ENCODE measurements at places on chromosomes 12 and 14.

DNA sequence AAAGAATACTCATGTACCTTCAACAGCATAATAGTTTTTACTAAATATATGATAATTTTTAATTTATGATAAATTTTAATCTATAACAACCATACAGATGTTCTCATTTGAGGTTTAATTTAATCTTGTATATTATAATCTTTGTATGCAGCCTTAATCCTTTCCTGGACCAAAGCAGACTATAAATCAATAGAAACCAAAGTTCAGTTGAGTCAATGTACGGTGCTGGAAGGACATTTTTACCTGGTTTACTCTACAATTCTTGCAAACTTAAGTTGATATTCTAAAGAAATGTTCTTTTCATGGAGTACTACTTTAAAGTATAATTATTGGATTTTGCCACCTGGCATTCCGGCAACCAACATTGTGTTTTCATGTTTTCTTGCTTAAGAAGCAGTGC lies 118.0 kb downstream of the STAB2 start:
- DNase-seq: no peak

DNA sequence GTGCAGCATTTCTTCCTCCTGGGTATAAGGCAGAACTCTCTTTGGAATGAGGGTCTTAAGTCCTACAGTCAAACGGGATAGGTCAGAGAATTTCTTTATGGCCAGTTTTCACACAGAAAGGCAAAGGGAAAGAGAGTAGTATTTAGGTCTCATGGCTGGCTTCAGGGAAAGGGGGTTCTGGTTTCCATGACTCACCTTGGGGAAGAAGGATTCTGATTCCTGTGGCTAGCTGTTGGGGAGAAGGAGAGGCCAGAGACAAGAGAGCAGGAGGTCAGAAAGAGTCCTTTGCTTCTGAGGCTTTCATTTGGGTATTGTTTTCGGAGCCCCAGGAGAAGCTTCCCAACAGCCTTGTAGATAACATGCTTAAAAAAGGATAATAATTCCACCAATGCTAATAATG lies 332.5 kb downstream of the NPAS3 start:
- no peak for DNase-seq

DNA sequence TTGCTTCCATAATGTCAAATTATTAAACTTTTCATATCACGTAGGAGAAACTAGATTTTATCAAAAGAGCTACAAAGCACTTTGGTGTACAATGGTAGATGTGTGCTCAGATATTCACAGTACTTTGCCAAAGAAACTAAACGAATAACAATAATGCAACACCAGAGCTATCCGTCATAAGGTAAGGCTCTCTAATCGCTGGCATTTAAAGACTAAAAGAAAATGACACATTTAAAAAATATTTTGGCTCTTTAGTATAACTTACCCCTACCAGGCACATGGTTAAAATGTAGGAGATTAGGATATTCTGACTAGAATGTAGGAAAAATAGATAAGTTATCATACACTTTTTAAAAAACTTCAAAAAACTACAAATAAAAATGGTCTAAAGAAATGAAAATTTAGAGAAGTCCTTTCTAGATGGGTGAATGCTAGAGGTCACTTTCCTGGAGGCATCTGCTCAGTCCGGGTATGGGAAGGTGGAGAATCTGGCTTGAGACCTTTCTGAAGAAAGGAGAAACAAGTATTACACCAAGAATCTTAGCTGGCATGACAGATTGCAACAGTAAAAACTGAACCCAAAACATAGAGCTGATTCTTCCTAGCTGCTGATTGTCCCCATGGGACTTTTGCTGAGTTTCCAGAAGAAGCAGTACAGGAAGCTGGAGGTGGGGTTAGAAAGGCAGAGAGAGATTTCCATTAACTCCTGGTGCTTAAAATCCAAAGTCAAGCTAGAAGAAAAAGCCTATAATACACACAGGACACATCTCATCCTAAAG lies 67.9 kb downstream of the FAR2 start:
- no peak for DNase-seq

DNA sequence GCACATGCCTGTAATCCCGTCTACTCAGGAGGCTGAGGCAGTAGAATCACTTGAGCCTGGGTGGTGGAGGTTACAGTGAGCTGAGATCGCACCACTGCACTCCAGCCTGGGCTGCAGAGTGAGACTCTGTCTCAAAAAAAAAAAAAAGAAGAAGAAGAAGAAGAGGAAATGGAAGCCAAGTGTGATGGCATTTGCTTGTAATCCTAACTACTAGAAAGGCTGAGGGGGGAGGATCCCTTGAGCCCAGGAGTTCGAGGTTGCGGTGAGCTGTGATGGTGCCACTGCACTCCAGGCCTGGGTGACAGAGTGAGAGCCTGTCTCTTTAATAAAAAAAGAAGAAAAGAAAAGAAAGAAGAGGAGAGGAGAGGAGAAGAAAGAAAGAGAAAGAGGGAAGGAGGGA lies 52.1 kb downstream of the LGMN start:
- DNase-seq: no peak

DNA sequence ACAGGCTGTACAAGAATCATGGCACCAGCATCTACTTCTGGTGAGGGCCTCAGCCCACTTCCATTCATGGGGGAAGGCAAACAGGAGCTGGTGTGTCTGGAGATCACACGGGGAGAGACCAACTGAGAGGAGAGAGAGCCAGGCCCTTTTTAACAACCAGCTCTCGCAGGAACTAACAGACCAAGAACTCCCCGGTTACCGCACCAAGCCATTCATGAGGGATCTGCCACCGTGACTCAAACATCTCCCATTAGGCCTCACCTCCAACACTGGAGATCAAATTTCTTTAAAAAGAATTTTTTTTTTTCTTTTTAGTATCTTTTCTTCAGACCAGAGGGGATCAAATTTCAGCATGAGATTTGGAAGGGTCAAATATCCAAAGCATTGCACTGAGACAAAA lies 16.7 kb upstream of the AQP2 start:
- no peak for DNase-seq

DNA sequence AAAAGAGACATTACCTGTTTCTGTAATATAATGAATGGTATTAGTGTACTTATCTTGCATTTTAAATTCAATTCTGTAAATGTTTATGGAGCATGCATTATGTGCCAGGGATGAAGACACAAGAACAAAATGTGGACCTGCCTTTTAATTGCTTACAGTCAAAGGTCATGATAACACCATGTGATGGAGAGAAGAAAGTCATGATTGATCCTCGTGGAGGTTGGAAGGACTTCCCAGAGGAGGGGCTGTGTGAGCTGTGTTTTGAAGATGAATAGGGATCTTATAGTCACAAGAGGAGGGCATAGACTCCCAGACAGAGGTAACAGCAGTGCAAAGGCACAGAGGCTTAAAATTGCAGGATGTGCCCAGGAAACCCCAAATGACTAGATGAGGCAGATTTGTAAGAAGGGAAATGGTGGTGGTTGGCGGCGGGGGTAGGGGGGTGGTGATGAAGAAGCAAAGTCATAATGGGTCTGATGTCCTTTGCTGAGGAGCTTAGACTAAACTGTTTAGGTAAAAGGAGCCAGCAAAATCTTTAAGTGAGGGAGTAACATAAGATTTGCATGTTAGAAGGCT lies 151.5 kb downstream of the PRKCH start:
- no peak for DNase-seq

- DNase-seq: no peak
Observed at GRCh38 chr14:105200641-105201040, 19.5 kb upstream of the NUDT14 start.

GRCh38 chr14:106790189-106791036 lies 1264.0 kb downstream of the TMEM121 start:
- peak; percentile 20 for DNase-seq

- no peak for DNase-seq
Observed at GRCh38 chr12:107135177-107135576, 41.8 kb upstream of the CRY1 start.

GRCh38 chr14:96748362-96748761 lies 48.8 kb upstream of the VRK1 start:
- DNase-seq: no peak

GRCh38 chr12:69388371-69388770 lies 28.8 kb downstream of the YEATS4 start:
- no peak for DNase-seq

GRCh38 chr12:95516757-95517156 lies 34.5 kb downstream of the USP44 start:
- DNase-seq: no peak

GRCh38 chr12:15767301-15767700 lies 21.9 kb downstream of the EPS8 start:
- no peak for DNase-seq

DNA sequence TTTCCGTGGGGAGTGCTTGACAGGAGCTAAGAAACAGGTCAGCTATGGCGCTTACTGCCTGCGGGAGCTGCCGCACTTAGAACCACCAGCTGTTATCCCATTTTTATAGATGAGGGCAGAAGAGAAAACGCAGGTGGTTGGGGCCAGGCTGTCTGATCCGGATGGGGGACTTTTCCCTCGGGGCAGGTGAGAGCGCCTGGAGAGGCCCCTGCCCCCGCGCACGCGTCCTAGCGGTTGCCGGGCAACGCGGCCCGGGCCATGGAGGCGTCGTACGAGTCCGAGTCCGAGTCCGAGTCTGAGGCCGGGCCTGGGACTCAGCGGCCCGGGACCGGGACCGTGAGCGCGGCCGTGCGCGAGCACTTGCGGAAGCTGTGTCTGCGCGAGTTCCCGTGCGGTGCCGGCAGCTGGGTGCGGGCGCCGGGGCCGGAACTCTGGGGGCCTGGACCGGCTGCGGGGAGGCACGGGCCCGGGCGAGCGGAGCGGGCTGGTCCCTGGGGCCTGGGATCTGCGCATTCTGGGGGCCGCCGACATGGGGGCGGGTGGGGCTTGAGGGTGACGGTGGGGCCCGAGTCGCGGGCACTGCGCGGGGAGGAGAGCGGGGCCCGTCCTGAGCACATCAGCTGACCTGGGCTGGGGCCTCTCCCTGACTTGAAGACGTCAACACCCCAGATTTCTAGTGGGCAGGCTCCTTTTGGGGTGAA lies at the start of gene LRRC43:
LRRC43 (plus strand) TSS at position 237 of the 701 bp plus-strand sequence; CDS start at position 259, 22 bp downstream.
- DNase-seq: peak; percentile 82

- no peak for DNase-seq
Observed at GRCh38 chr12:3723916-3724805, 28.7 kb downstream of the CRACR2A start.

DNA sequence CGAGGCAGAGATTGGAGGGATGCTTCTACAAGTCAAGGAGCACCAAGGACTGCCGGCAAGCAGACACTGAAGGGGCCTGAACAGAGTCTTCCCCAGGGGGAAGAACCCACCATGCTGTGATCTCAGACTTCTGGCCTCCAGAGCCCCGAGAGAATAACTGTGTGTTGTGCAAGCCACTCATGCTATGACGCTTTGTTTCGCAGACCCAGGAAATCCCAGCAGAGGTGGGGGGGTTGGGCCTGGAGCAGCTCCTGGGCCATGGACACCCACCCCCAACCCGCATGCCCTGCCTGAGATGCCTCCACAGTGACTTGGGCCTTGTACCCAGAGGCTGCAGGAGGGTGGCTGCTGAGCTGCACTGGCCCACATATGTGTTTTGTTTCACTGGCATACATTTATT lies 31.2 kb downstream of the ARL6IP4 start:
- no peak for DNase-seq

DNA sequence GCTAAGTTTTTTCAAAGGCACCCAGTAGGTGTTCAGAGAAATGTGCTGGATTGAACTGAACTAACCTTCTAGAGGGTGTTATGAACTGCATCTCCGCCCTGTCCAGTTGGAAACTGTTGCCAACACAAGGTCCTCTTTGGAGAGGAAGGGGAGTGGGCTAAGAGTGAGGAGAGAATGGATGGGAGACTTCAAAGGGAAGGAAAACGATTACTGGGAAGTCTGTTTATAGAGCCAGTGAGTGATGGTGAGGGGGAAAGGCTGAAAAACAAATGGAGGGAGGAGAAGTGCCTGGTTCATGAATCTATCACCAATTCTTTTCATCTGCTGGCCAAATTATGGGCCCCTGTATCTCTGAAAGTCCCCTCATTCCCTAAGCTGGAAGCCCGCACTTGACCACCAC lies 86.0 kb upstream of the TBX5 start:
- no peak for DNase-seq

Measured in ELF-1 (cell line).